ENCODE measurements at places on chromosomes 3 and 15.

DNA sequence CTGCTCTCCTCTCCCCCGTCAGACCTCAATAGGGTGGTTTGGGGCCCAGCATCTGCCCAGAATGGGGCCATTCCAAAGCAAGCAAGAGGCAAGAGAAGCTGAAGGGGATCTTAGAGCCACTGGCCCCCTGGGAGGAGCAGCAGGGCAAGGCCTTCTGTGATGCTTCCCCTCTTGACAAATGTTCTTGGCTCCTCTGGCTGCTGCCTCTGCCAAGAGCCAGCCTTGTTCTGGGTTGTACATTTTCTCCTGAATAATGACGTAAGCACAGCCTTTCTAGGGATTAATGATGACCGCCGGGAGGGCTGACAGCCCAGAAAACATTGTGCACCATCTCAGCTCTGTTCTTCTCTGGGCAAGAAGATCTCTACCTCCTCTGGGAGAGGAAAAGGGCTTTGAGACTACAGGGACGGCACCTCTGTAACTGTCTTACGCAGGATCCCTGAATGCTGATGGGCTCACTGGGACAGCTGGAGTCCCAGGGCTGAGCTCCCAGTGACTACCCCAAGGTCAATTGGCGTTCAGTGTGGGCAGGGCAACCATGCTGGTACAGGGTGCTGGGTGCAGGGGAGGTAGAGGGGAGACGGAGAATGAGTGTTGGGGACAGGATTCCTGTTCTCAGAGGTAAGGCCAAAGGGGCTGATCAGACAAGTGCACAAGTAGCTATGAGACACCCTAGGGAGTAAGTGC is 253.3 kb downstream of the FAM43A start:
- DNase-seq = no peak

GRCh38 chr3:7615043-7615442 is 754.1 kb downstream of the GRM7 start:
- no peak for DNase-seq

DNA sequence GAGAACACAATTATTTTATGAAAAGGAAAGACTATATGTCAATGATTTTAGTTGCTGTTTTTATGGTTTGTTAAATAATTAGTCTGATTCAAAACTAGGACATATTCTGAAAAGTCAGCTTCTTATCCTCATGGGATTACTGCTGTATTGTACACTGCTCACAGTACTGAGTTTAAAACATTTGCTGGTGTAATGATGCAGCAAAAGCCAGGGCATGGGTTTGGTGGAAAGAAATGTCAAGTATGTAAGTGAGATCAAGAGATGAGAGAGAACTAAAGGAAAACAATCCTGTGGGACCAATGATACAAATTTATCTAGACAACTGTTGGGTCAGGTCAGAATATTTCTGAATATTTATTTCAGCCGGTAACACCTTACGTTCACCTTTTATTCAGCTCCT is 210.1 kb upstream of the ARHGEF26 start:
- DNase-seq = no peak

GRCh38 chr15:83940136-83940535 is 286.2 kb downstream of the ADAMTSL3 start:
- no peak for DNase-seq

DNA sequence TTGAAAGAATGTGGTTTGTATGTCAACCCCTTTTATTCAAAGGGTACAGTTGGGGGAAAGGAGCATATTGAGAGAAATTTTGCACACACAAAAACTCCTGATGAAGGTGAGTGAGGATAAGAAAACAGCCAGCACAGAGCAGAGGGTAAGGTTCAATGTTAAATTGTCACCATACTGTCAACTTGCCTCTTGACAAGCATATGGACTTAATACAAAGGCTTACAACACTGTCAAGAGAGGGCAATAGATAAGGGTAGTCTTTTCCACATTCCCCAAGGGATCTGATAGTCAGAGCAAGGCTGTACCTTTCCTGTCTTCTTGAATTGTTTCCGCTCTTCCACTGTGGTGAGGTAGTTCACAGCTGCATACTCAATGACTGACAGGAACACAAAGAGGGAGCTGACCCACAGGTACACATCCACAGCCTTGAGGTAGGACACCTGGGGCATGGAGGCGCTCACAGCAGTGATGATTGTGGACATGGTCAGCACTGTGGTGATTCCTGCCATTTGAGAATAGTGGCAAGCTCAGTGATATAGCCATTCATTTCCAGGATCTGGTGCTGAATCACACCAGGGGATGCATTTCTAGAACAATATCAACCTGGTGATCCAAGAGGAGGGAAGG is 20.4 kb upstream of the RIOX2 start:
- DNase-seq = no peak

DNA sequence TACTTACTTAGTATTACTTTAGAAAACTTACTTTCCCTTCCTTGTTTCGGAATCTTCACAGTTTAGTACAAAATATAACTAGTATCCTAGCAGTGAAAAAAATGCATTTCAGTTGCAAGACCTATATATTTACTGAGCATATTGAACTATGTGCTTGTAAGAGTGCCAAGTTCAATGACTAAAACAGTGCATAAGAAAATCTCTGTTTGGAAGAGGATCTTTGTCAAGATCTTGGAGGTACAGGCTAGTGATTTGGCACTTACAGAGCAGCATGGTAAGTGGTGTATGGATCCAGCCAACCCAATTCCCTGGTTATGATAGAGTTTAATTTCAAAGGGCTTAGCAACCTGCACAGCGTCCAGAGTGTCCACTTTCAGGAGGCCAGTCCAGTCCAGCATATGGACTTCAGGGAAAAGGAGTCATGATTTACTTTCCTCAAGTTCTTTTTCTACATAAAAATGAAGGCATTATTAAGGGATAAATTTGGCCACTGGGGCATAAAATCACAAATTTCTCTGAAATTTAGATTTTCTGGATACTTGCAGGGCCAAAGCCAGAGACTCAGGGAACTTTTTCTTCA is 625.8 kb upstream of the BCHE start:
- DNase-seq = no peak

DNA sequence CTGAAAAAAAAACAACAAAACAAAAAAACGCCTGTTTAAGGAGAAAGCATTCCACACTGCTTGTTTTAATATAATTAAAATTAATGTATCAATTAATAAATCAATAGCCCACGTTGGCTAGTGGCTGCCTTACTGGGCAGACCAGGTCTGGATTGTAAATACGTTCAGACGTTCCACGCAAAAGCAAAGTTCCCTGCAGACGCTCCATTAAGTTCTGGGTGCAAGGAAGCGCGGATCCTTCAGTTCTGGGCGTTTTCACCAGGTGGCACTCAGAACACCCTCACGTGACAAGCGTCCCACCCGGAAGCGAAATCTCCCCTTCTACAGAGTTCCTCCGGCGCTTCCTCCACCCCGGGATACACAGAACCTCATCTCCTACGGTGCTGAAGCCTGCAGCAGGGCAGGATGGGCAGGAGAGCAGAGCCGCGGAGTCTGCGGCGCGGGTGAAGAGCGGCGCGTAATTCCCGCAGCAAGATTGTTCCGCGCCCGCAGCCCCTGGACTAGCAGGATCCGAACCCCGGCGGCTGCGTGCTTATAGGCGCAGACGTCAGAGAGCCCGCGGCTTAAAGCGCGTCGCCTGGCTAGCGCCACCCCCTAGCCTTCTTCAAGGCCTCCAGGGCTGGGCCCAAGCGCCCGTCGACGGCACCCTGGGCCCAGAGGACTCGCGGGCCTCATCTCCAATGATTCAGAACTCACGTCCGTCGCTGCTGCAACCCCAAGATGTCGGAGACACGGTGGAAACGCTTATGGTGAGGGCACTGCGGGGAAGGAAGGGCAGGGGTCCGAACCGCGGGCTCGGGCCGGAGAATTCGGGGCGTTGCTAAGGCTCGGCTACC is at the start of gene SLC25A38:
Gene SLC25A38, plus strand, starts transcription at position 326 of the 836 bp plus-strand sequence. Its CDS starts 355 bp downstream, at position 681.
- no peak for DNase-seq

- DNase-seq = no peak
Measured at GRCh38 chr3:47605652-47606051, 27.0 kb upstream of the CSPG5 start.

- no peak for DNase-seq
Measured at GRCh38 chr3:212432-212831, 15.9 kb downstream of the CHL1 start.

DNA sequence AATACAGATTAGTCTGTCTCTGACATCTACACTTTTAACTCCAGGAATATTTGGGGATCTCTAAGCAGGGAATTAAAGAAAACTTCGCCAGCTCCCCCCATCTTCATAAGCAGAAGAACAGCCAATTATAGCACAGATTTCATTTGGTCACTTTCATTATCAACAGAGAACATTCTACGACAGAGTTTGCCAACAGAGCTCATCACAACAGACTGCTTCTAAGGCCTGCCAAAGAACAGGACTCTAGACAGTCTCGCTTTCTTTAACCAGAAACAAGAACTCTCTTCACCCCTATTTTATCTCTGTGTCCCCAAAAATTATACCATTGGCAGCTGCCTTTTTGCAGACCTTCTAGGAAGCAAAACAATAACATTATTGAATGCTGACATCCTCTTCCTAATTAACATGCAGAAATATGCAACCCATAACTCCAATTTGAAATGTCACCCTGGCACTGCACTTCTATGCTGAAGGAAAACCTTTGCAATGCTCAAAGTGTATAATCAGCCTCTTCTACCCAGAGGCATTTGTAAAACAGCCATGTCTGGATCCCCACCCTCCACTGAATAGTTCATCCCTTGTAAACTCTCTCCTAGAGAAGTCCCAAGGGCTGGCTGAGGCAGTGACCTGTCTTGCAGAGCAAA is 552.8 kb downstream of the MAGI1 start:
- DNase-seq = no peak

DNA sequence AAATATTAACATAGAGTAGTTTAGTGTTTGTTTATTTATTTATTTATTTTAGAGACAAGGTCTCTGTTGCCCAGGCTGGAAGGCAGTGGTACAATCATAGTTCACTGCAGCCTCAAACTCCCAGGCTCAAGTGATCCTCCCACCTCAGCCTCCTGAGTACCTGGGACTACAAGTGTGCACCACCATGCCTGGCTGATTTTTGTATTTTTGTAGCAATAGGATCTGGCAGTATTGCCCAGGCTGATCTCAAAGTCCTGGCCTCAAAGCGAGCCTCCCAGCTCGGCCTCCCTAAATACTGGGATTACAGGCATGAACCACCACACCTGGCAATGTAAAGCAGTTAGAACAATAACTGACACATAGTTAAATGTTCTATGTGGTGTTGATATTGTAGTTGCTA is 4.4 kb upstream of the ZNF148 start:
- no peak for DNase-seq

- DNase-seq = no peak
Measured at GRCh38 chr3:131141770-131142169, 115.1 kb downstream of the NEK11 start.

GRCh38 chr15:69555080-69555479 is 102.5 kb downstream of the RPLP1 start:
- DNase-seq = no peak

DNA sequence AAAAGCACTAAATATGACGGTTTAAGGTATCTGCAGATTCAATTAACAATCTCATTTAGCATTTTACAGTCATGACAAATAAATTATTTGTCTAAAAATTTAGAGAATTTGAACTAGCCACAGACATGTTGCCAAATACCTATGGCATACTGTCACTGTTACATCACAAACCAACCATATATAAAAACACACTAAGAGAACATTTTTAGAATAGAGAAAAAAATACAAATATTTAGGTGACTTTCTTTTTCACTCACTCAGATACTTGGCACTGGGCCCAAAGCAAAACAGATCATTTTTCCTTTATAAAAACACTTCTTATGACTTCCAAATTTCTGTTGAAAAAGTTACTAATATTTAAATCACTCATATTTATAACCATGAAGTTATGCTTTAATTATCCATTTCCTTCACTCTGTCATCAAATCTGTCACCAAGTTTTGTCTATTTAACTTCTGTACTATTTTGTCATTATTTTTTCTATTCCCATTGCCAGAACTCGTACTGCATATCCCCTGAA is 644.7 kb downstream of the OTOL1 start:
- DNase-seq = no peak

GRCh38 chr15:86021281-86022264 is 58.1 kb upstream of the AGBL1 start:
- no peak for DNase-seq

- no peak for DNase-seq
Measured at GRCh38 chr3:9402410-9403228, 5.2 kb downstream of the SETD5 start.

DNA sequence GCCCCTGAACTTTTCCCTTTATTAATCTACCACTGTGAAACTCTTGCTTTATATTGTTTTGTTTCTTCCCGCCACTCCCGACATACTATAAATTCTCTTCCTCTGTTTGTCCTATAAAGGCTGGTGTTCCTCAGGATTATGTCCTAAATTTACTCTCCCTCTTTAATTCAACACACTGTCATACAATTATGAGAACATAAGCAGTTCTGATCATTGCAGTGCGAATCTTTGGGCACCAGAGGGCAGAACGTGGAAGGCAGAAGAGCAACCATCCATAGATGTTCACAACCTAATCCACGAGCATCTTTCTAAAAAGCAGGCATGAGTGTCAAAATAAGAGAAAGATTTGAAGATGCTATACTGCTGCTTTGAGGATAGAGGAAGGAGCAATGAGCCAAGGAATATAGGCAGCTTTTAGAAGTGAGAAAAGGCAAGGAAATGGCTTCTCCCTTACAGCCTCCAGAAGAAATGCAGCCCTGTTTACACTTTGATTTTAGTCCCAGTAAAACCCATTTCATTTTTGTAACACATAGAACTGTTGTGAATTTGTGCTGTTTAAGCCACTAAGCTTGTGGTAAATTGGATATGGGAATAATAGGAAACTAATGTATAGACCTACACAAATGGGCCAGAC is 179.4 kb downstream of the GBE1 start:
- no peak for DNase-seq

DNA sequence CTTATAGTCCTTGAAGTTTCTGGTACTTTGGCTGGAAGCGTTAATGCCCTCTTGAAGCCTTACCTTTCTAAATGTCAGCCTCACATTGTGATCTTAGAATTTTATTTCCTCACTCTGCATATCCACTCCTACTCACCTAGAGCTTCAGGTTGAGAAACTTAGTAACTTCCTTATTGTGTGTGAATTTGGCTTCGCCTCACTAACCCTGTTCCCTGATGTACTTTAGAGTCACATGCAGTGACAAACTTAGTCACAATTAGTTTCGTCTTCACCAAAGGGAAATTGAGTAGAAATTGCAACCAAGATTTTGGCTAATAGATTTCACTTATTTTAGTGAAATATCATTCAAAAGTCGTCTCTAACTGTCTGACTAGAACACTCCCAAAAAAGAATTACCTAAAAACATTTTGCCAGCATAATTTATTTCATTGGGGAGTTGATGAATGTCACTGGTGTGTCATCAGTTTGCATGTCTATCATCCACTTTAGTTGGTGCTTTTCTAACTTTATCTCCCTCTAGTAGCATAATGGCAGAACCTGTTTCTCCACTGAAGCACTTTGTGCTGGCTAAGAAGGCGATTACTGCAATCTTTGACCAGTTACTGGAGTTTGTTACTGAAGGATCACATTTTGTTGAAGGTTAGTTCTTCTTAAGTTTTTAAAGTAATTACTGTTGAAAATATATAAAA is 960 bp downstream of the MFN1 start:
- no peak for DNase-seq

DNA sequence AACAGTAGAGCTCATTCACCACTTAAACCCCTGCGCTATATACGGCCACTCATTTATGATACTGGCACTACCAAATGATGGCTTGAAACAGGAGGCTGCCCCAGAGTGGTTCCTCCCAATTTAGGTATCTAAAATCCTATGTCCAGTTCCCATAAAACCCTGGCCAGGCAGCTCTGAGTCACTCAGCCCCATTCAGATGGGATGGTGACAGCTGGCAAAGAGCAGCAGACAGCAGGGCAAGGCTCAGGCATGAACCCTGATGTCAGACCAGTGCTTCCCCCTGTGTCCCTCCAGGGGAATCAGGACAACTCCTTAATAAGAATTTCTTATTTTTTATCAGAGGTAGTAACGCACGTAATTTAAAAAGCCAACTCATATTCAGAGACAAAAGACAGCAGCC is 77.2 kb upstream of the RNU6-1 start:
- DNase-seq = no peak
